Stimulated activated CD4-positive, alpha-beta T cell treated with anti-CD3 and anti-CD28 coated beads, Interleukin-1b, Interleukin-23, amount 100 ng/mL, for 1 hour (primary cell): ENCODE measurements at places on chromosomes 6 and 20.

- DNase-seq: no peak
Measured at GRCh38 chr6:28565823-28566526, 40.3 kb downstream of the GPX5 start.

DNA sequence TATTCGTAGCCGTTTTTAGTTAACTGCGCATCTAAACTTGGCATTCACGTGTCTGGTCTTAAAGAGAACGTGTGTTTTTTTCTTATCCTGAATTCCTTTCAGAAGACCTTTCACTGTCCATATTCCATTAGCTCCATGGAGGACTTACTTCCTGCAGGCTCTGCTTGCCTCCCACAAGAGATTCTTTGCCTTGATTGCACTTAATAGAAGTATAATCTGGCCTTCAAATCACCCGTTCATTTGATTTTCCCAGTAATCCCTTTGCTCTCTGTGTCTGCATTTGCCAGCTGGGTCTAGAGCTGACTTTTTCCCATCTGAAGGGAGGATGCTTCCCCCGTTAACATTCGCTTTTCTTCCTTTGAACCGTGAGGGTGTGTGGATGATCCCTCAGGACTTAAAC lies 79.5 kb downstream of the RNF182 start:
- no peak for DNase-seq

DNA sequence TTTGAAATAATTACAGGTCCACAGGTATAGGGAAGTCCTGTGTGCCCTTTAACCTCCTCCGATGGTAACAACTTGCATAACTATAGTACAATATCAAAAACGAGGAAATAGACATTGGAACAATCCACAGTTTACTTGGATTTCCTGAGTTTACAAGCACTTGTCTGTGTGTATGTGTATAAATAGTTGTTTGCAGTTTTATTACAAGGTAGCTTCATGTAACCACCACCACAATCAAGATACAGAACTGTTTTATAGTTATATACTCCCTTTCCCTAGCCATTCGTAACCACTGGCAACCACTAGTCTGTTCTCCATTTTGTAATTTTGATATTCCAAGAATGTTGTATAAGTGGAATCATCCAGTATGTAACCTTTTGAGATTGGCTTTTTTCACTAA lies 9.1 kb downstream of the FBXO9 start:
- DNase-seq: no peak

DNA sequence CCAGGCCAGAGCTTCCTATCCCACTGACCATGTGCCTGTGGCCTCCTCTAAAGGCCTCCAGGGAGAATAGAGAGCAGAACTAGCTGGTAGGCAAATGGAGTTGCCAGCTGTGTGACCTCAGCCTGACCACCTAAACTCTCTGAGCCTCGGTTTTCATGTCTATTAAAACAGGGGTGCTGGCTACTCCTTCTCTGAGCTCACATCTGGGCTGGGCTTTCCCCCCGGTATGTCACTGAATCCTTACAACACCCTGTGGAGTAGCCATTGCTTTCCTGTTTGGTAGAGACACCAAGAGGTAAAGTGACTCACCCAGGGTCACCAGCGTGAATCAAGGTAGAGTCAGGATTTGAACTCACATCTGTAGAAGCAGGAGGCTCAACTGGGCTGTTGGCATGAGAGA lies 132.1 kb downstream of the JPH2 start:
- DNase-seq: no peak

GRCh38 chr20:11716239-11716944 lies 201.3 kb upstream of the BTBD3 start:
- DNase-seq: no peak

- no peak for DNase-seq
Measured at GRCh38 chr6:32794510-32794909, 22.3 kb downstream of the HLA-DOB start.

GRCh38 chr6:21505574-21505990 lies 88.0 kb upstream of the SOX4 start:
- DNase-seq: no peak

- no peak for DNase-seq
Measured at GRCh38 chr6:38552121-38552520, 87.6 kb downstream of the BTBD9 start.

DNA sequence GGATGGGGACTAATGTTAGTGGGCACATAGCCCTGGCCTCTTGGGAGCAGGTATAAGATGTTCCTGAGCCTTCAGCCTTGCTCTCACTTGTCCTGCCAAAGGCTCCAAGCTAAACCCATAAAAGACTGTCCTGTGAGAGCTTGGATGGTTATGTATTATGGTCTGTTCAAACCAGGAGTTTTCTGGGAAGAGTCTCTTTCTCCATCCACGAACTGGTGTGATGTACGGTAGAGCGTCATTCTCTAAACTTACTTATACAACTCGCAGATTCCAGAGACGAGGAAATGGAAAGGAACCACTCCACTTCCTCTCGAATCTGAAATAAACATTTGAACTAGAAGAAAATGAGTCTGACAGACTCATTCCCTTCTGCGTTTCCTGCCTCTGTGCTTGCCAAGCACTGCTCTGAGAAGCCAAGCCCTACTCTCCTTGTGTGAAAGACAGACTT lies 5.3 kb downstream of the SOBP start:
- no peak for DNase-seq

DNA sequence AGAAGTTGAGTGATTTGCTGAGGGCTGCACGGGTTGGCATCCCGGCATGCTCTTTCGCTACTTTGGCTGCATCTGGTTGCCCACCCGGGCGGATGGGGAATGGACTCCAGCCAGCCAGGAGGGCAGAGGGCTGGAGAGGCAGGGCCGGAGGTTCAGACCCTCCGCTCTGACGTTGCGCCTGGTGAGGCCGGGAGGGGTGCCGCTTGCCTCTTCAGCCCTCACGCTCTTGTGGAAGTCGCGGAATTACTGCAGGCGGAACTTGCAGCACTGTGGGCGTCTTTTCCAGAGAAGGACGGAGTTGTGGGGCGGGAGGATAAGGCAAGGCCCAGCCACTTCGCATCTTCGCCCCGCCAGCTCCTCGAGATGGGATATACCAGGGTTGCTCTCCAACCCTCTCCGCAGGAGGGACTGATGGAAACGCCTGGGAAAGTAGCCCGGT lies 656 bp downstream of the RTEL1 start:
- no peak for DNase-seq

DNA sequence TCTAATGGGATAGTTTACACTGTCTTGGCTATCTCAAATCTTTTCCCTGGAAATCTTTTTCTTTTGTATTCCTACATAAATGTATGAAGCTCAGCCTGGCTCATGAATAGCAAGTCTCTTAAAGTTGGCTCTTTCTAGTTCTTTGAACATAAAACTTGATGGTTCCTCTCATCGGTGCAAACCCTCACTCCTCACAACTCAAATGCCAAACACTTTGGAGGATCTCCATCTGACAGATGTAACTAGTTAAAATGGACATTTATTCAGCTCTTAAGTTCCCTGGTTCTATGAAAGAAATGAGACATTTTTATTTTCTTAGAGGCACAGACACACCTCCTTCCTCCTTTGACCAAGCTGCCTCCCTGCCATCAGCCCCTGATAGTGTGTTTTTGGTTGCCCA lies 43.6 kb upstream of the IL17A start:
- DNase-seq: no peak

DNA sequence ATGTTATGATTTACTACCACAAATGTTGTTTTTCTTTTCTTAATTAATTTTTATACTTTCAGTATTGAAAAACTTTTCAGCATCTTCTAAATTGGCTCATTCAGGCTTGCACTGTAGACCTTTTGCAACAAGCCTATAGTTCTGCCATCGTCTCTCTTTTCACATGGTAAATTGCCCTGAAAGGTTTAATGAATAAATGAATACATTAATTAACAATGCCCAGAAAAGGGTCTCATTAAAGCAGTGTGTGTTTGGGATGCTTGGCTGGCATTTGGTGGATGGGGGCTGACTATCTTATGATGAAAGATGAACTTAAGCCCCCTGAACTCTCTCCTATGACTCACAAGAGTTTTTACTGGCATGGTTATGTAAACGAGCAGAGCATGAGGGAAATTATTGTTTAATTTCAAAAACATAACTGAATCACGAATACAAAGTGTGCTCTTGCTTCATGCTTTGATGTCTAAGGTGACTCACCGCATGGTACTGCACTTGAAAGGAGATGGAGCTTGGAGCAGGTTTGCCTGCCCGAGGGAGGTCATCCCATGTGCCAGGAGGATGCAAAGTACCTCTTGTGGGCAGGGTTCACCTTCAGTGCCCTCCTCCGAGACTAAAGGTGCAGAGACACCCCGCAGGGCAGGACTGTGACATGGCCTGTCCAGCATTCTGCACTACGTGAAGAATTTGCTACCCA lies 13.8 kb upstream of the PCK1 start:
- no peak for DNase-seq

GRCh38 chr20:38434301-38434741 lies 807 bp downstream of the SNHG17 start:
- no peak for DNase-seq

- DNase-seq: no peak
Measured at GRCh38 chr6:130037207-130037811, 18.9 kb downstream of the L3MBTL3 start.

- no peak for DNase-seq
Measured at GRCh38 chr6:113647143-113647889, 209.8 kb upstream of the MARCKS start.

DNA sequence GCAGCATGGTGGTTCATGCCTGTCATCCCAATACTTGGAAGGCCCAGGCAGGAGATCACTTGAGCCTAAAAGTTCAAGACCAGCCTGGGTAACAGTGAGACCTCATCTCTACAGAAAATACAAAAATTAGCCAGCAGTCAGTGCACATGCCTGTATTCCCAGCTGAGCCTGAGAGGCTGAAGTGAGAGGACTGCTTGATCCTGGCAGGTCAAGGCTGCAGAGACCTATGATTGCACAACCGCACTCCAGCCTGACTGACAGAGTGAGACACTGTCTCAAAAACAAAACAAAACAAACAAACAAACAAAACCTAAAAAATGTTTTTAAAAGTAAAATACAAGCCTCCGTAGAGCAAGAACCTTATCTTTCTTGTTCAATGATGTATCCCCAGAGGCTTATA lies 6.0 kb downstream of the CEP85L start:
- no peak for DNase-seq

GRCh38 chr6:141413196-141413595 lies 719.5 kb upstream of the GJE1 start:
- DNase-seq: no peak

DNA sequence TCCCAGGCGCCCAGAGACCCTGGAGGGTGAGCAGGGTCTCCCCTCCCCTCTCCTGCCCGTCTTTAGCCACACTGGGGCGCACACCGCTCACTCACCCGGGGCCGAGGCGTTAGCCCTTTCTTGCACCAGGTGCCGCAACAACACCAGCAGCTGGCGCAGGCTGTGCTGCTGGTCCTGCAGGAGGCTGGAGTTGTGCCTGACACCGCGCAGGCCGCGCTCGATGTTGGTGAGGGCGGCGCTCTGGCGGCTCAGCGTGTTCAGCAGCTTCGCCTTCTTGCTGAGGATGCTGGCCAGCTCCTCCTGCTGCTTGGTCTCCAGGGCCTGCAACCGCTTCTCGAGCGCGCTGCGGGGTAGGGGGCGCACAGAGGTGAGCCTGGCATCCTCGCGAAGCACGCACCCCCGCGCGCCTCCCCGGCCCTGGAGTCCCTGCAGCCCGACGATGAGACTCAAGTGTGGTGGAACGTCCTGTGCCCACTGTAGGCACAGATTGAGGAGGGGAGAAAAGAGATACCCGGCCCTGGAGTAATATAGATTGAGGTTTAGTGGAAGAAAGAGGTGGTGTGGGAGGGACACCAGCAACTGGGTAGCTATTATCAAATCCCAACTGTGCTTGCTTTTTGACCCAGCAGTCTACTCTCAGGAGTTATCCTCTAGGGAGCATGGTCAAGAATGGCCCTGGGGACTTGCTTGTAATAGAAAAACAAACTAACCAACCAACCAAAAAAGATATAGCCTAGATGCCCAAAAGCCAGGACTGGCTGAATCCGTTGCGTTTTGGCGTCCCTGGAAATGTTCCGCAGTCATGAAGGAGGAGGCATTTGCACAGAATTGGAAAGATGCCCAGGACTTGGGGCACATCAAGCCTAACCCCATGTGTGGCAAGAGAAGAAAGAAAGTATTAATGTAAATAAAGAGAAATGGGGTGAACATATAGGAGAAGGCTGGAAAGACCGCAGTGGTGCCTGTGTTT lies 30.9 kb downstream of the ANGPT4 start:
- DNase-seq: no peak

GRCh38 chr6:28580475-28580874 lies 54.8 kb downstream of the GPX5 start:
- DNase-seq: no peak

- DNase-seq: no peak
Measured at GRCh38 chr6:72746276-72746675, 124.4 kb downstream of the KCNQ5 start.

- DNase-seq: no peak
Measured at GRCh38 chr6:107106165-107106564, 9.2 kb downstream of the BEND3 start.

GRCh38 chr20:10642856-10643559 lies 30.8 kb downstream of the JAG1 start:
- no peak for DNase-seq

GRCh38 chr6:152049502-152049901 lies 242.0 kb downstream of the ESR1 start:
- DNase-seq: no peak

- DNase-seq: peak; percentile 18
Measured at GRCh38 chr20:36644032-36644705, 1.8 kb downstream of the SLA2 start.

GRCh38 chr20:57814529-57814928 lies 104.7 kb upstream of the PMEPA1 start:
- no peak for DNase-seq

DNA sequence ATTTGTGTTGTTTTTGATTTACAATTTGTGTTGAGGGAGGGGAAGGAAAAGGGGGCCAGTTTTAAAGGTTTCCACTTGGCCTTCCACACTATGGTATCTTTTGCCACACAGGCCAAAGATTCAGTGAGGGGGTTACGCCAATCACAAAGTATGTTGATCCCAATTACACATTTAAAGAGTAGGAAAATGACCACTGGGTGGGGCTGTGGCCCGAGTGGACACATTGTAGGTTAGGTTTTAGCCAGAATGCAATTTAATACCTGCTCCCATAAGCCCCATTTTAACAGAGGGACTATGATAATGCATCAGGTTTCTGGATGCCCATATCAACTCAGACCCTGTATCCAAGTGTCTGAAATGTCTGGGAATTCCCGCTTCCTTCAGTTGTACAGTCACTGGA lies 15.6 kb downstream of the VGLL2 start:
- DNase-seq: no peak

DNA sequence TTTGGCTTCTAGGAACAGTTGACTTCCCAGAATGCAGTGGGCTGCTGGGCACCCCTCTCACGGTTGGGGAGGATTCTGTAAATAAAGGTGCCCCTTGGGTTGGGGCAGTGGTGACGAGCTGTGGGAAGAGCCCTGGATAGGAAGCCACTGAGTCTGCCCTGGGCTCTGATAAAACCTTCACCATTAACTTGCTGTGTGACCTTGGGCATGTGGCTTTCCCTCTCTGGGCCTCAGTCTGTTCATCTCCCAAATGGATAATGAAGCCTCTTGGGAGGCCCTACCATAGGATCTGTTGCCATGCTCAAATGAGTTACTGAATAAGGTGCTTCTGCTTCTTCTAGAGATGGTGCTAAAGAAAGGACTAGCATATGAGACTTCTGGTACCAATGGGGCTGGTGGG lies 3.7 kb downstream of the CRIP3 start:
- no peak for DNase-seq
